ENCODE measurements at places on chromosomes 3 and 15.
A peak's percentile ranks its signal among the peaks of the same experiment; 100 is the strongest.

DNA sequence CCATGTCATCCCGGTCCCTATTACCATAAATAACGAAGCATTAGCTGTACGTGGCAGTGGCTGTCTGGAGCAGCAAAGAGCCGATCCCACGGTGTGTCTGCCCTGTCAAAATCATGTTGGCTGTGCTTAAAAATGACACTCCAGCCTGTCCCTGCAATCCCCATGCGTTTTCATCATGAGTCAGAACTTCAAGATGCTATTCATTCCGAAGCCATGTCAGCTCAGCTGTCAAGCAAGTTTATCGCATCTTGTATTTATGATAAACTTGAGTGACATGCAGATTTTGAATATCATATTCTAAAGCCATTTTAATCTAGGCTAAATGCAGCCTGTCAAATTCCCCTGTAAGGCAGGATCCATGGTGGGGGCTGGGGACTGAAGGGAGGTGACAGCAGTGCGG lies 152.4 kb downstream of the TJP1 start:
- DNase-seq = no peak

DNA sequence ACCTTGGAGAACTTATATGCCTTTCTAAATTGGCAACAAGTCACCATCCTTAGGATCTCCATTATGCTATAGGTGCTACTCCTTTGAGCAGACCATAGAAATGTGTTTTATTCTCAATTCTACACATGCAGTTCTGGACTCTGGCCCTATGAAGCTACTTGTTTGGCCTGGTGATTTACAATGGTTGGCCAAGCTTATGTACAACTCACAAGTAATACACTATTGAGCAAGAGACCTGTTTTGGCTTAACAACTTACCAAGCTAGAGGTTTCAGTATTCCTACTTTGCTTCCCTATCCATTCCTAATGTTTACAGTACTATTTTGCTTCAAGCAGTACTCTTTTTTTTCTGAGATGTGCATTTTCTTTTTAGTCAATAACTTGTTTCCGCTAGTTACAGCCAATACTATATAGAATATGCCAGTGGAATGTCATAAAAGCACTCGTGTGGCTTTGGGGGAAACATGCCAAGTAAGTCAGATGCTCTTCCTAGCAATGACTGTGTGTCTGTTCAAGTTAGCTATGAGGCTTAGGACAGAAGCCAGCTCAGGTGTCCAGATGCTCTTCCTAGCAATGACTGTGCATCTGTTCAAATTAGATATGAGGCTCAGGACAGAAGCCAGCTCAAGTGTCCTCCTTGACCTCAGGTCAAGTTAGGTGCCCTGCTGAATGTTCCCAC lies 174.9 kb upstream of the SEMA6D start:
- no peak for DNase-seq

DNA sequence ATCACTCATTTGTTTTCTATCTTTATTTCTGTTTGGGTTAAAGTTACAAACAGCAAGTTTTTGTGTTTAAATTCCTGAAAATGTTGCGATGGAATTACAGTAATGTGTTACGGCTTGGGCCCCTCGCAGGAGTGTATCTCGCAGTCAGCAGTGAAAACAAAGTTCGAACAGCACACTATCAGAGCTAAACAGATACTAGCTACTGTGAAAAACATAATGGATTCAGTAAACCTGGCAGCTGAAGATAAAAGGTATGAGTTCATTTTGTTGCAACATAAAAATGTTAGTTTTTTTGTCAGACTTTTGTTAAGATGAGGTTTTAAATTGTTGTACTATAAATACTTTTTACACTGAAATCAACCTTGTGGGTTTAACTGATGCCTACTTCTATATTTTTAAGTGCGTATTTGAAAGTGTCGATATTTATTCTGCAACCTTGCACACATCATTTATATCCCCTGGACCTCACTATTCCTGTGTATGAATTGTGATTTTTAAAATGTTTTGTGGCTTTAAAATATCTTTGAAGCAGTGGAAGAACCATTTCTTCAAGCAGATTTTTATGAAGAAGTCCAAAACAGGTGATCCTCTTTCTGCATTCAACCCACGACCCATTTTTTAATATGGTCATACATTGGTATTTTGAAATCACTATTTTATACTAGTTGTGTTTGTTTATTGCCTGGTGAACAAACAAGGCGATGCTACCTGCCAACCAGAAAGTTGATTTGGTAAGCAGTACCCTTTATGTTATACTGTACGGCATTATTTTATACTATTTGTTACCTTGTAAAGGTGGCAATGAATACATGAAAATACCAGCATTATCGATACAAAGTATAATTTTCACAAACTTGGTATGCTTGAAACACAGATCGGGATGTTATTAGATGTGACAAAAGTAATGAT lies 27.8 kb downstream of the MFN1 start:
- DNase-seq = no peak

DNA sequence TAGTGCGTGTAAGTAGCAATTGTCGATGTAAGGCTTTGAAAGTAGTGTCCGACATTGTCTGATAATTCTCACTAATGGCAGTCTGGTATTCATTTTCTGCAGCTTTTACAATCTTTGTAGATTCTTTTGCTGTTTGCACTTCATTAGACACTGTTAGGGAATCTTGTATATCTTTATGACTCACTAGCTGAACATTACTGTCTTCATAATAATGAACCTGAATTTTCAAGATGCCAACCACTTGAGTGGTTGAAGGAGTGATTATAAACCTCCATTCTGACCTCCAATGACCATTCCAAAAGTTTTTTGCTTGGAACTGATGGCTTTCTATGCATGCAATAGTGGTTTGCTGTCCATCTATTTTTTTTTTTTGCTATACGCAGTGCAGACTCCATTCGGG lies 76.4 kb upstream of the MFGE8 start:
- DNase-seq = no peak

- no peak for DNase-seq
Measured at GRCh38 chr3:25747033-25747432, 36.2 kb downstream of the NGLY1 start.

DNA sequence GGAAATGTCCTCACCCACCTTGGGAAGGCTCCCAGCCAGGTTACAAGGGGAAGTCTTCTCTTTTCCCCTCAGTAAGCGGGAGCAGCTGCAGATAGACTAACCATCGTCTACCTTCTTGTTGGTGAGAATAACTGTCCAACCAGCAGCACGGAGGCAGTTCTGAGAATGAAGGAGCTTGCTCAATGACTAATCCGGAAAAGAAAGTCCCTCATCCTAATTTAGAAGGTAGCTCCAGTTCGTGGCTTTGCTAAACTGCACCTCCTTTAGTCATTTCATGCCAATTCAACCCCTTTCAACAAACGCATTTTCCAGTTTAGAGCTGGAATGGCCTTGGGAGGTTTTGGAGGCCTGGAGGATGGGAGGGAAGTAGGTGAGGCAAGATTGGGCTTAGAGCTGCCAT lies 527.4 kb upstream of the PROK2 start:
- no peak for DNase-seq

DNA sequence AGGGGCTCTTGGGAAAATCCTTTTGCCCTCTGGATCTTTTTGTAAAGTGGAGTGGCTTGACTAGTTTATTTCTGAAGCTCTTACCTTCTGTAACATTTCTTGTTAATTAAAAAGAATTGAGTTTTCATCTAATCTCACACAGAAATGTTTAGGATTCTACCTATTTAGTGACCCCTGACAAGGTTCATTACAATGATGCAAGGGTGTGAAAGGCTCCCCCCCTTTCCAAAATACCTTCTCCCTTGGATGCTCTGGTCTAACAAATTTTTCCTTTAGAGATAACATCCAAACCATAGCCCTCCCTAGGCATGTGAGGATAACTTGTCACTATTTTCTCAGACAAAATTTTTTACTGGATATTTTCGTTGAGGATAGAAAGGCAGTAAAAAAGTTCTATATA lies 223.9 kb downstream of the THRB start:
- no peak for DNase-seq

DNA sequence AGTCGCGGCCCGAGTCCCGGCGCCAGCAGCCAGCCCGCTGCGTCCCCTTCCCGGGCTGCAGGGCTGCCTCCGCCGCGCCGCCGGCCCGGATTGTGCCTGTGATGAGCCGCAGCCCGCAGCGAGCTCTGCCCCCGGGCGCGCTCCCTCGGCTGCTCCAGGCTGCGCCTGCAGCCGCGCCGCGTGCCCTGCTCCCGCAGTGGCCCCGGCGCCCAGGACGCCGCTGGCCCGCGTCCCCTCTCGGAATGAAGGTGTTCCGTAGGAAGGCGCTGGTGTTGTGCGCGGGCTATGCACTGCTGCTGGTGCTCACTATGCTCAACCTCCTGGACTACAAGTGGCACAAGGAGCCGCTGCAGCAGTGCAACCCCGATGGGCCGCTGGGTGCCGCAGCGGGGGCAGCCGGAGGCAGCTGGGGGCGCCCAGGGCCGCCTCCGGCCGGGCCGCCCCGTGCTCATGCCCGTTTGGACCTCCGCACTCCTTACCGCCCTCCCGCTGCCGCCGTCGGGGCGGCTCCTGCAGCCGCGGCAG lies 1.2 kb downstream of the CHST2 start:
- DNase-seq = peak; percentile 25

GRCh38 chr3:161070980-161071663 lies 34.0 kb downstream of the B3GALNT1 start:
- DNase-seq = no peak

DNA sequence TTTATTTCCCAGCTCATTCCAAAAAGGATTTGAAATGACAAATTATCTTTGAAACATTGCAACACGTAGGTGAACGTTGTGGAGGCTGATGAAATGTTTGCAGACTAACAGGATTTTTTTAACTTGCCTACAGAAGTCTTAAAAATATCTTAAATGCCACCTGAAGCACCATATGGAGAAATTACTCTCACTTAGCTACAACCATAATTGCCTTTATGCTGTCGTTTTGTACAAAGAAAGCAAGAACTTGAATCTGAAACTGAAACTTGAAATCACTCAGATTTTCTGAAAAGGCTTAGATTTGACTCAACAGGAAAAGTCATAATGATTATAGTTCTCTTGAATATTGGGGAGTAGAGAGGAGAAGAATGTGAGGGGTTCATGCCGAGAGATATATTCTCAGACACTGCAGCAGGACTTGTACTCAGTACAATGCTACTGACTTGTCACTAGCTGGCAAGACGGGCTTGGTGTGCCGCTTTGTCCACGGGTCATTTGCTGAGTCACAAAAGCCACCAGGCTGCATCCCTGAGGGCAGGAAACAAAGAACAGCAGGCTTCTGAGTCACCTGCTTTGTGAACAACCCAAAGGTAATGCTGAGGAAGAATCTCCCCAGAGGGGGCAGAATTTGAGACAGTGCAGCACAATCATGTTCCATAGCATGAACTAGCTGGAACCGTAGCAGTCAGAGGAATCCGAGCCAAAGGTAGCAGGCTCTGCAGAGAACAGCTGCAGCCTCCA lies 7.1 kb upstream of the FMN1 start:
- DNase-seq = peak; percentile 11

DNA sequence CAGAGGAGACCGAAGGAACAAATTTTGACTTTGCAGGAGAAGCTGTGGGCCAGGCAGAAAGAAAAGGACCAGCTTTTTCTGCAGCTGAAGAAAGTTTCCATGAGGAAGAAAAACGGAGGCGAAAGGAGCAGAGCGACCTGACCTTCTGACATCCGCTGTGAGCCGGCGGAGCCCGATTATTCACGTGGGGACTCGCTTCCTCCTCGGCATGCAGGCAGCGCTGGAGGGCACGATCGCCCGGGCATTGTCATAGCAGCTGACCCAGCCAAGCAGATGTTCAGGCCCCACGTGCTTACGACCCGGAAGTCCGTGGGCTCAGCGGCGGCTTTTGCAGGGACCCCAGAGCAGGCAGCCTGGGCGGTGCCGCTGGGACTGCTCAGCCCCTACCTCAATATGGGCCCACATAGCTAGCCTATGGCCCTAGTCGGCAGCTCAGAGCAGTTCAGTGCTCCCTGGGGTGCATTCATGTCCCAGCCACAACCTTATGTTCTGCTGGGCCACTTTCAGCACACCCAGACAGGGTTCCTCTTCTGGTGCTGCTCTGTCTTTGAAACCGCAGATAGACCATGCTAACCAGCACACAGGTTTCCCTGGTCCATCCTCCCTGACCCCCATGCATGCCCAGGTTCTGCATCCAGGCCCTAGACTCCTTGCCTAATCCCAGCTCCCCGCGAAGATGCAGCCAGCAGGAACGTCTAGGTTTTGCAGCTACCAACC lies 10.5 kb upstream of the EIF4A2 start:
- peak; percentile 49 for DNase-seq

DNA sequence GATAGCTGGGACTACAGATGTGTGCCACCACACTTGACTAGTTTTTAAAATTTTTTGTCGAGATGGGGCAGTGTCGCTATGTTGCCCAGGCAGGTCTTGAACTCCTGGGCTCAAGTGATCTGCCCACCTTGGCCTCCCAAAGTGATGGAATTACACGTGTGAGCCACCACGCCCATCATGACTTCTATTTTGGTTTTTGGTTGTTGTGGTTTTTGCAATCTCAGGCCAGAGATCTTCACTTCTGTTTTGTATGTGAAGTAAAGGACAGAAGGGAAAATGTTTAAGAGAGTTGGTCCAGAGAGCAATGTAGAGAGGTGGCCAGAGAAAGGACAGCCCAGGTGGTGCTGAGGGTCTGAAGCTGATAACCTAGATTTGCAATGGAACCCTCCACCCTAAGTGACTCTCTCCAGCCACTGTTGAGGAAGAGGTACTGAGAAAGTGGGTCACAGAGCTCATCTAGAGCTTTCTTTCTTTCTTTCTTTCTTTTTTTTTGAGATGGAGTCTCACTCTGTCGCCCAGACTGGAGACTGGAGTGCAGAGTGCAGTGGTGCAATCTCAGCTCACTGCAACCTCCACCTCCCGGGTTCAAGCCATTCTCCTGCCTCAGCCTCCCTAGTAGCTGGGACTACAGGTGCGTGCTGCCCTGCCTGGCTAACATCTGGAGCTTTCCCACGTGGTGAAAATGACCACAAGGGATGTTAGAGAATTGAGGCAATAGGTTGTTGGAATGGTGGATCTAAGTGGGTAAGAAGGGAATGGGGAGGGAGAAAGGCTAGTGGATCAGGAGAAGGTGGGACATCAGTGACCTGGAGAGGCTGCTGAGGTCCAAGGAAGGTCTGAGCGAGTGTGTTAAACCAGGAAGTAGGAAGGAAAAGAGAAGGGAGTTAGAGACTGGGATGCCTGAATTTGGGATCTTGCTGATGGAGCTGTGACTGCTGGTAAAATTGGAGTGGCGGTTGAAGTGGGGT lies 22.4 kb upstream of the SEMA4B start:
- DNase-seq = no peak

DNA sequence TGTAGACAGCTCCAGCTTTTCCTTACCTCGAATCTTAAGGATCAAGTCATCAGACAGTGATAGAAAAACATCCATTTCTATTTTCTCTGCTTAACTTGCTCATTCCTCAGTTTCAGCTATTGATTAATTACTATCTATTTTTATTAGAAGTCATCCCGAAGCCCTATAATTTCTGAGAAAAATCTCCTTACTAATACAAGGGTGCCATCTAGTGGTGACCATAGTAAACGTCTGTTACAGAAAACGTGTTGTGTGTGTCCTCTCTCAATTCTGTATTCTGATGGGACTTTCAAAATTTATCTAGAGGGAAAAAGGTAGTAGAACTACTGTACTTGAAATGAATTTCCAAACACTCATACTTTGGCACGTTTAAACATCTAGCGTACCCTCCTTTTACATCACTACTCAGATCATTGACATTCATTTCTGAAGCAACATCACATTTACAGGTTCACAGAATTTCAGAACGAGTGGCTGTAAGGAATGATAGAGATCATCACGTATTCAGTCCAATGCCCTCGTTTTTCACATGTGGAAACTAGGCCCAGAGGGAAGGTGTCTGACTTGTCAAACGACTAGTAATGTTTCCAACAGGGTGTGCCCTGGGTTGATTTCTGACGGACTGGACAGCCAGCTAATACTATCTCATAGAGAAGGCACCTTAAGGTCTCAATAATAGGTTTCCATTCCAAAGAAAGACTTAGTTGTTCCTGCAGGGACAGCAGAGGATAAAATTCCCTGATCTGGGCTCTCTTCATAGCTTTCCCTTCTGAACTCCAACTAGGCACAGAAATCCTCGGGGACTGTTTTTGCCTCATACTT lies 25.6 kb downstream of the HACD2 start:
- DNase-seq = peak; percentile 33
